ENCODE measurements at places on chromosomes 6 and 20. TPM values are rescaled to one million over a fixed set of nuclear protein-coding genes. Genes with fewer than 3 reads are reported as not detected.

Gene PPP1R3G
- 1.2 TPM for total RNA-seq

Gene PKHD1
- total RNA-seq = not detected

Gene SLC24A3
- total RNA-seq = 0.19 TPM

Gene TRIM15
- total RNA-seq = not detected

Gene SLC26A8
- not detected for total RNA-seq

Measured in endothelial cell of coronary artery (primary cell).